ENCODE measurements at places on chromosomes 1 and 21.

- DNase-seq = peak; percentile 99
Measured at GRCh38 chr1:203861379-203862184, at the start of gene SNRPE. TSS of gene SNRPE (plus strand) at chr1:203861599. CDS start at chr1:203861660, 61 bp downstream.

- DNase-seq = peak; percentile 57
Measured at GRCh38 chr1:234961456-234962339, 166.9 kb downstream of the TOMM20 start.

DNA sequence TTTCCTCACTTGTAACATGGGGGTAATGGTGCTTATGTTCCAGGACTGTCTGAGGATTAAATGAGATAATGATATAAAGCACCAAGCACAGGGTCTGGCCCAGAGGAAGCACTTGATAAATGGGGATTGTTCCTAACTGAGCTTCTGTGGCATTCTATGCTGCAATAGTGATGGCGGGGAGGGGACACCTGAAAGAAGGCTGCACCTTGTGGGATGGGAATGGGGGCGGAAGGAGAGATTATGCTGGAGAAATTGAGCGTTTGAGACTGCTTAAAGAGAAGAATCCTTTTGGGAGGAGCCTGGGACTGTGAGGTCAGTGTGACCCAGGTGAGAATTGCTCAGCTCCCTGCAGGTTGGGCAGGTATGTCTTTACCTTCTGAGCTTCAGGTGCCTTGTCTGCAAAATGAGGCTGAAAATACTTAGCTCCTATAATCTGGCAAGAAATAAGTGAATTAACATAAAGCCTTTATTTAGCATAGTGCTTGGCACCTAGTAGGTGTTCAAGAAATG is 55.9 kb upstream of the CTPS1 start:
- no peak for DNase-seq

GRCh38 chr1:82542766-82543165 is 742.0 kb downstream of the ADGRL2 start:
- peak; percentile 27 for DNase-seq

- DNase-seq = no peak
Measured at GRCh38 chr1:40385437-40386358, 12.2 kb downstream of the SMAP2 start.

- no peak for DNase-seq
Measured at GRCh38 chr21:34979383-34979782, 69.7 kb downstream of the RUNX1 start.

Measured in fibroblast of skin of scalp (primary cell).